A549 treated with dexamethasone at 1 μM for 4 hours (cell line): ENCODE measurements at places on chromosomes 4 and X. TPM values are rescaled to one million over a fixed set of nuclear protein-coding genes. Genes with fewer than 3 reads are reported as not detected.

NUDT10 gene
- 1.1 to 1.7 TPM (median 1.3 TPM) in 5 replicates for total RNA-seq

PHKA1 gene
- total RNA-seq = 23.5 to 33.3 TPM (median 30.8 TPM) in 5 replicates

OFD1 gene
- 11.8 to 14.4 TPM (median 13.0 TPM) in 5 replicates for total RNA-seq

PABPC1L2B gene
- not detected in 5 replicates for total RNA-seq

CENPVL1 gene
- total RNA-seq = not detected in 5 replicates

TSC22D3 gene
- total RNA-seq = 210 to 273 TPM (median 236 TPM) in 5 replicates

CT83 gene
- not detected in 5 replicates for total RNA-seq

CSAG1 gene
- total RNA-seq = 0.16 to 0.53 TPM (median 0.28 TPM) in 5 replicates

RNF128 gene
- 0.03 to 0.06 TPM (median 0.05 TPM) in 3 of 5 replicates, not detected in the others for total RNA-seq

ABLIM2 gene
- 5.3 to 11.5 TPM (median 7.6 TPM) in 5 replicates for total RNA-seq

HSFX2 gene
- total RNA-seq = 0.08 to 0.38 TPM (median 0.19 TPM) in 3 of 5 replicates, not detected in the others

CRLF2 gene
- 0.66 to 1.1 TPM (median 0.87 TPM) in 5 replicates for total RNA-seq

FUNDC2 gene
- 94.2 to 128 TPM (median 114 TPM) in 5 replicates for total RNA-seq

EDNRA gene
- total RNA-seq = 0.18 to 0.58 TPM (median 0.34 TPM) in 5 replicates

TCEAL6 gene
- not detected in 5 replicates for total RNA-seq

HCCS gene
- total RNA-seq = 54.9 to 58.2 TPM (median 56.5 TPM) in 5 replicates

ATP8A1 gene
- 0.02 to 0.15 TPM (median 0.04 TPM) in 5 replicates for total RNA-seq

HSD17B11 gene
- total RNA-seq = 46.0 to 61.8 TPM (median 57.0 TPM) in 5 replicates

ARHGAP36 gene
- not detected in 5 replicates for total RNA-seq

ALAS2 gene
- total RNA-seq = not detected in 5 replicates

CFI gene
- total RNA-seq = 0.29 to 1.0 TPM (median 0.92 TPM) in 5 replicates
